ENCODE measurements at places on chromosomes 3 and 15.

- DNase-seq: no peak
Measured at GRCh38 chr3:55792742-55793141, 305.6 kb upstream of the WNT5A start.

DNA sequence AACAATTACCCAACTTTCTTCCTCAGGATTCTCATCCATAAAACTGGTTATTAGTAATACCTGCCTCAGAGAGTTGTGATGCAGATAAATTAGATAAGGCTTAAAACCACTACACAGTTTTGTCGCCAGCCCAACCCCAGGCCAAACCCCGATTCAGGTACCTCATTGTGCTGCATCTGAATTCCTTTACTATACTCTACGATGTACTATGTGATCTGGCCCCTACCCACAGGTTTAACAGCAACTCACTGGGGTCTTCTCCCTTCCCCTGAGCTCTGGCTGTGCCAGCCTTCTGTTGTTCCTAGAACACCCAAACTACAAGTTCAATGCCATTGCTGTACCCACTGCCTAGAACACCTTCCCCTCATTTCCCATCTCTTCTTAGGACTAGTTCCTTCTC, 64.6 kb downstream of the MYO5A start:
- no peak for DNase-seq

- no peak for DNase-seq
Measured at GRCh38 chr3:195248281-195248680, 22.7 kb downstream of the XXYLT1 start.

DNA sequence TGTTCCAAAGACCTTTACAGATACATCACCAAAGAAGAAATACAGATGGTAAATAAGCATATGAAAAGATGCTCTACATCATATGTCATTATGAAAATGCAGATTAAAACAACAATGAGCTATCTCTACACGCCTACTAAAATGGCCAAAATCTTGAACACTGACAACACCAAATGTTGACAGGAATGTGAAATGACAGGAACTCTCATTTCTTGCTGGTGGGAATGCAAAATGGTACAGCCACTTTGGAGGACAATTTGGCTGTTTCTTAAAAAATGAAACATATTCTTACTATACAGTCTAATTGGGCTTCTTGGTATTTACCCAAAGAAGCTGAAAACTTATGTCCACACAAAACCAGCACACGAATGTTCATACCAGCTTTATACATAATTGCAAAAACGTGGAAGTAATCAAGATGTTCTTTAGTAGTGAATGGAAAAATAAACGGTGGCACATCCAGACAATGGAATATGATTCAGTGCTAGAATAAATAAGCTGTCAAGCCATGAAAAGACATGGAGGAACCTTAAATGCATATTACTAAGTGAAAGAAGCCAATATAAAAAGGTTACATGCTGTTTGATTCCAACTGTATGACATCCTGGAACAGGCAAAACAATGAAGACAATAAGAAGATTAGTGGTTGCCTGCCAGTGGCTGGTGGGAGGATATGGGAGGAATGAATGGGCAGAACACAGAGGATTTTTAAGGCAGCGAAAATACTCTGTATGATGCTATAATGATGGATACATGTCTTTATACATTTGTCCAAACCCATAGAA, 81.3 kb upstream of the NEDD4 start:
- no peak for DNase-seq

DNA sequence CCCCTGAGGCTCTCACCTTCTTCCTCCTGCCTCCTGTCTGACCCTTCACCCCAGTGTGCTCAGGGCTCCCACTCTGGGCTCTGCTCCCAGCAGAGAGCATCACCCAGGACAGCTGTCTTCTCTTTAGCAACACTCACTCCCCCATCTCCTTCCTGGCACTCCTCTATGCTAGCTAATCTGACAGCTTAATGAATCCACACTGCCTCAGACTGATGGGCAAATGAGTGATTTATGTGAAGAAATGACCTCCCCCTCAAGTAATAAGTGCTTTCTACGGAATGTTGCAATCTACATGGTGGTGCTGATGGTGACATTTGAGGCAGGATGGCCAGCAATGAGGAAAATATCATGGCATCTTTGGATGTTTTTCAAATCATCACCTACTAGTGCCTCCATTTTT, 83.6 kb downstream of the LSM3 start:
- DNase-seq: no peak

GRCh38 chr3:148333091-148333490, 364.6 kb upstream of the AGTR1 start:
- DNase-seq: no peak

GRCh38 chr3:48468329-48468731, 21.8 kb downstream of the ATRIP start:
- no peak for DNase-seq

DNA sequence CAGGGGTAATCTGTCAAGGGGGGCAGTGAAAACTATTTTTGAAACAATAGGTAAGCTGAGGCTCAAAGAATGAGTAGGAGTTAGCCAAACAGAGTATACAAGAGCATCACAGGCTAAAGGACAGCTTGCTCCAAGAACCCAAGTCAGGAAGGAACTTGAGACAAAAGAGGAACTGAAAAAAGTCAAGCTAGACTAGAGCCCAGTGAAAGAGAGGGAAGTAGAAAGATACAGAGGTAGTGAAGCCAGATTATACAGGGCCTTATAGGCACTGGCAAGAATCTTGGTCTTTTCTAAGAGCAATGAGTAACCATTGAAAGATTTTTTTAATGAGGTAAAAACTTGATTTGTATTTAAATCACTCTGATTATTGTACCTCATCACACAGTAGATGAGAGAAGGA, 69.9 kb downstream of the FILIP1L start:
- DNase-seq: no peak

DNA sequence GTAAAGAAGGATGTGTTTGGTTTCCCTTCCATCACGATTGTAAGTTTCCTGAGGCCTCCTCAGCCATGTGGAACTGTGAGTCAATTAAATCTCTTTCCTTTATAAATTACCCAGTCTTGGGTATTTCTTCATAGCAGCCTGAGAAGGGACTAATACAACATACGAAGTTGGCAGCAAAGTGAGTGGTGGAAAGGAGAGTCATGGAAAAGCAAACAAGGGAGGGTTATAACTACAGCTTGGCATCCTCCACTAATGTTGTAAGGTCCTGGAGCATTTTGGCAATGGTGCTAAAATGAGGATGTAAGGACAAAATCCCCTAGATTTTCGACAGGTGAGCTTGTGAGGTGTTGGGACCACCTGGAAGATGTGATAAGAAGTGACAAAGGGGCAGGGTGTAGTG, 5.8 kb upstream of the TMEM41A start:
- no peak for DNase-seq

- DNase-seq: no peak
Measured at GRCh38 chr3:117192888-117193287, 483.3 kb downstream of the TUSC7 start.
